ENCODE measurements at places on chromosomes 13 and 19.

DNA sequence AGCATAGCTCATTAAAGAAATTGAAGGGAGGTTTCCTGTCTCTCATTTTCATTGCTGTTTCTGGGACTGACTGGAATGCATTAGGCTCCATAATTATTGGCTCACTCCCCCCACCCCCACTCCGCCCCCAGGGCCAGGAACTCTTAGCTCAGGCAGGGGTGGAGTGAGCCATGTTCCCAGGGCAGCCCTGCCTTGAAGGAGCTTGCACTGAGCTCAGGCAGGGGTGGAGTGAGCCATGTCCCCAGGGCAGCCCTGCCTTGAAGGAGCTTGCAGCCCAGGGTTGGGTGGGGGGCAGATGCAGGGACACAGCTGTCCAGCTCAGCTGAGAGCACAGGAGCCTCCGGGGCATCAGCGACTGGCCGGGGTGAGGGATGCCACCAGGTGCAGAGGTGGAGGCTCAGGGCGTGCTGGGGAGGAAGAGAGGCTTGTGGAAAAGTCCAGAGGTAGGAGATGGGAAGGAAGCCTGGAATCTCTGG lies 39.1 kb upstream of the TFDP1 start:
- no peak for DNase-seq

DNA sequence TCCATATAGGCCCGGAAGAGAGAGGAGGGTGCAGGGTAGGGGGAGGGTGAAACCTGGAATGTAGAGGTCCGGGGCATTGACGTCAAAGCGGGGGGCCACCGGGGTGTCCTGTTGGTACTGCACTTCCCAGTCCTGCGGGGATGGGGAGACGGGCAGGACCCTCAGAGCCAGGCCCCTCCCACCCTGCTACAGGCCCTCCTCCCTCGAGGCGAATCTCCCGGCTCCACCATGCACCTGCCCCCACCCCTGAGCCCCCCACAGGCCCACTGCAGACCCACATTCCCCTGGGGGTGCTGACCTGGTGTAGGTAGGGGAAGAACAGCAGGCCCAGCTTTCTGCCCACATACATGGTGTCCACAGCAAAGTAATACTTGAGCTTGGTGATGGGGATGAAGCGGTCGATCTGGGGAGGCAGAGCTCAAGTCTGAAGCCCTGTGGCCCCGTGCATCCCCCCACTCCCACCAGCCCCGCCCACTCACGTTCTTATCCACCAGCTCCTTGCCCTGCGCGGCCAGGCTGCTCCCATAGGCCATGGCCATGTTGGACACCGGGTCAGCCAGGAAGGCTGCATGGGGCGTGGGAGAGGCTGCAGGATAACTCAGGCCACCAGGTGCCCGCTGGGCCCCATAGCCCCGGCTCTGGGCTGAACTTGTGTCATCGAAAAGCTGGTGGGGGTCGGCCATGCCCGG lies 5.0 kb downstream of the C19orf33 start:
- no peak for DNase-seq

- peak; percentile 94 for DNase-seq
These were observed 11.0 kb downstream of the MOB3A start for GRCh38 chr19:2084993-2085720.

GRCh38 chr19:39778763-39779162 lies at the start of gene LEUTX:
TSS of gene LEUTX (plus strand) at chr19:39778854. CDS start at chr19:39778921, 67 bp downstream.
- no peak for DNase-seq

DNA sequence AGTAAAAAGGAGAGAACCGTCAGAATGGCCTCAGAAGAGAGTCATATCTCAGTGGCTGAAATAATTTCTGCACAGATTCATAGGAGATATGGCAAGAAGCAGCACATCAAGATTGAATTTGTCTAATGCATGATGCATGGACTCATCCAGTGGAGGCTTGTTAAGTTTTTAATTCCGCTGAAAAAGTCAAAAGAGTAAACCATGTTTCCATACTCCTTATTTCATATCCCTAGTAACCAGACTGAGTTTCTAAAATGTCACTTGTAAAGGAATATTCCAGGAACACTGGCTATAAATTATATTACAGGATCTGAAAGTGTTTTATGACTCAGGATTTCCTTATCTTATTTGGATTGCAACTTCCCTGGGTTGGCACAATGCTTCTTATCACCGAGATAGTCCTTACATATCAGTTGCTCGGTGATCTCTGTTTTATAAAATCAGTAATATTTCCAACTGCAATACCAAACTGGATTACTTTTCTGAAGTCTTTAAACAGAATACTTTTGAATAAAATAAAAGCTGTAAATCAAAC lies 180.2 kb upstream of the TSC22D1 start:
- no peak for DNase-seq

DNA sequence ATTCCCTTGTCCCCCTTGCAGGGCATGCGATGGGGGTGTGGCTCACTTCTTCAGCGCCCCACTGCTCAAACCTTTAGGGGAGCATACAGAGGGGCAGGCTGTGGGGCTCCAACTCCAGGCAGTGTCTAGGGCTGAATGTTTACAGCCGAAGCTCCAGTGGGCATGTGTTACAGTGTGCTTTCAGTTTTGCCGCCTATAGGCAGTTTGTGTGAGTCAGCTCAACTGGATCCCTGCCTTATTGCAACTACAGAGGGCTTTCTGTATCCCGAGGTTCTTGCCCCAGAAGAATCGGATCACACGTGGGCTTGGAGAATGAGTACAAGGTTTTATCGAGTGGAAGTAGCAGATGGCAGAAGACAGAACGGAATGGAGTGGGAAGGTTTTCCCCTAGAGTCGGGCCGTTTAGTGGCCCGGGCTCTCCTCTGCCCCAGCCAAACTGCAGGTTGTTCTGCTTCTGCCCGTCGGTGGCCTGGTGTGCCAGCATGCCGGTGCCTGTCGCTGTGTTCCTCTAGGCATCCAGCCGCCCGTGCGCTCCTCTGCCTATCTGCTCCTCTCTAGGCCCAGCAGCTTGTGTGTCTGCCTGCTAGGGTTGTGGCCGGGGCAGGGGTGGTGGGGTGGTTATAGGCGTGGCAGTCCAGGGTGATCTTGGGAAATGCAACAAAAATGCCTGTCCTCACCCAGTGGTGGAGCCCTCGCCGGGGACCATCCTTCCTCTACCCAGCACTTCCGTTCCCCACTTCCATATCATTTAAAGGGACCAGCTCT lies 435.9 kb upstream of the SGCG start:
- DNase-seq: no peak

GRCh38 chr19:50925734-50926133 lies 14.5 kb upstream of the KLK4 start:
- DNase-seq: no peak

DNA sequence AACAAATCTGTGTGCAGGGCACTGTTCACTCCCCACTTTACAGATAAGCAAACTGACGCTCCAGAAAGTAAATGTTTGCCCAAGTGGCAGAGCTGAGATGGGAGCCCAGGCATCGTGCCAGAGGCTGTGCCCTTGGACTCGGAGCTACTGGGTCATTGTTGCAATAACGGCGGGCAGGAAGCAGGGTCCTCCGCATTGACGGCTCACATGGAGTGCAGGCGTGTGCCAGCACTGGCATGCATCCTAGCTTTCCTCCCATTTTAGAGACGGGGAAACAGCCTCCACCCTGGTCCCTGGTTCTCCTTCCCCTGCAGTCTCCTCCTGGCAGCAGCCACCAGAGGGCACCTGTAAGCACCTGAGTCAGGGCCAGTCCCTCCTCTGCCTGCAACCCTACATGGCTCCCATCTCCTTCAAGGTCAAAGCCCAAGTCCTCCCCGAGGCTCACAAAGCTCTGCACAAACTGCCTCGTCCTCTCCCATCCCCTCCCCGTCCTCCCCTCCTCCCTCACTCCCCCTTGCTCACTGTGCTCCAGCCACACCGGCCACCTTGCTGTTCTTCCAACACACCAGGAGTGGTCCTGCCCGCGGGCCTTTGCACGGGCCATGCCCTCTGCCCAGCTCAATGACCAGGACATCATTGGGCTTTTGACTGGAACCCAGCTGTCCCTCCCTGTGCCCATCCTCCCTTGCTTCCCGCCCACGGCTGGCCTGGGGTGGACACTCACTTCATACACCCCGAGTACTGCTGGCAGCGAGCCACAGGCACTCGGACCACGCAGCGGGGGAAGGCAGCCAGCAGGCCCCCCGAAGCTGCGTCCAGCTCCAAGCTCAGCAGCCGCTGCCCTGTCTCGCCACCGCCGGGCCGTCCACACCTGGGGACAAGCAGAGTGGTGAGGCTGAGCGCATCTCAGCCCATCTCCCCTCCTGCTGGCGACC lies 7.7 kb upstream of the LRG1 start:
- no peak for DNase-seq

DNA sequence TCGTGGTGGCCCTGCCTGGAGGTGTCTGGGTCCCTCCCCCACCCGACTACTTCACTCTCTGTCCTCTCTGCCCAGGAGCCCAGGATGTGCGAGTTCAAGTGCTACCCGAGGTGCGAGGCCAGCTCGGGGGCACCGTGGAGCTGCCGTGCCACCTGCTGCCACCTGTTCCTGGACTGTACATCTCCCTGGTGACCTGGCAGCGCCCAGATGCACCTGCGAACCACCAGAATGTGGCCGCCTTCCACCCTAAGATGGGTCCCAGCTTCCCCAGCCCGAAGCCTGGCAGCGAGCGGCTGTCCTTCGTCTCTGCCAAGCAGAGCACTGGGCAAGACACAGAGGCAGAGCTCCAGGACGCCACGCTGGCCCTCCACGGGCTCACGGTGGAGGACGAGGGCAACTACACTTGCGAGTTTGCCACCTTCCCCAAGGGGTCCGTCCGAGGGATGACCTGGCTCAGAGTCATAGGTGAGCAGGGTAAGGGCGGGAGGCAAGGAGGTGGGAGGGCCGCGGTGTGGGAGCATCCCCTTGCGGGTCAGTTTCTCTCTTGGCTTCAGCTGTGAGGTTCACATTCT lies 19.2 kb downstream of the NECTIN2 start:
- no peak for DNase-seq

- no peak for DNase-seq
These were observed 9.1 kb upstream of the OLFM2 start for GRCh38 chr19:9945319-9945966.

DNA sequence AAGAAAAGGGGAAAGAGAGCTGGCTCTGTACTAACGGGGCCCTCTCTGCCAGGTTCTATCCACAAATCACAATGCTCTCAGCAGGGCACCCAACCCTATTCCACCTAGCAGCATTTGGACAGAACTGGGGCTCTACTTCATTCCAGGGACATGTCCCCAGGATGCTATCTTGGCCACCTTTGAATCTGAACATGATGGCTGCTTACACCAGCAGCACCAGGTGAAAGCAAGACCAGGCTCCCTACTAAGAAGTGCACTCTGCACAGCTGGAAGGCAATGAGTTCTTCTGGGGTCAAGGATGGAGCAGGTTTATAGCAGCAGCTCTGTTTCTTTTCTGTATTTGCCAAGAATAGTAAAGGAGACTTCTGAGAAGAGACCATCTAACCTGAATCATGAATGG lies 222.4 kb downstream of the DACH1 start:
- no peak for DNase-seq

DNA sequence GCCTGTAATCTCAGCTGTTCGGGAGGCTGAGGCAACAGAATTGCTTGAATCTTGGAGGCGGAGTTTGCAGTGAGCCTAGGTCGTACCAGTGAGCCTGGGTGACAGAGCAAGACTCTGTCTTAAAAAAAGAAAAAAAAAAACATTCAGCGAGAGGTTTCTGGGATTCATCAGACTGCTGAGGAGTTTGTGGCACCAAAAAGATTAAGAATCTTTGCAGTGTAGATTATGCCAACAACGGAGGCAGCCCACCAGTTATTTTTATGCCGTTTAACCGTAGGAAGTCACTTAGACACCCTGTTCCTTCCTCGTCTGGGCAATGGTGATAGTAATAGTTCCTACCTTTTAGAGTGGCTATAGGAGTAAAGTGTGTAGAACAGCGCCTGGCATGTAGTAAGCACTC lies 2.5 kb downstream of the COX6B1 start:
- no peak for DNase-seq

- no peak for DNase-seq
These were observed 79.6 kb downstream of the FGF14 start for GRCh38 chr13:102322211-102322610.

GRCh38 chr13:23087880-23088279 lies 92.9 kb upstream of the SGCG start:
- DNase-seq: peak; percentile 1

Data from stimulated activated CD4-positive, alpha-beta T cell treated with anti-CD3 and anti-CD28 coated beads, Interleukin-1b, Interleukin-23, amount 100 ng/mL, for 24 hours (primary cell).